ENCODE measurements at places on chromosomes 2 and 18.

DNA sequence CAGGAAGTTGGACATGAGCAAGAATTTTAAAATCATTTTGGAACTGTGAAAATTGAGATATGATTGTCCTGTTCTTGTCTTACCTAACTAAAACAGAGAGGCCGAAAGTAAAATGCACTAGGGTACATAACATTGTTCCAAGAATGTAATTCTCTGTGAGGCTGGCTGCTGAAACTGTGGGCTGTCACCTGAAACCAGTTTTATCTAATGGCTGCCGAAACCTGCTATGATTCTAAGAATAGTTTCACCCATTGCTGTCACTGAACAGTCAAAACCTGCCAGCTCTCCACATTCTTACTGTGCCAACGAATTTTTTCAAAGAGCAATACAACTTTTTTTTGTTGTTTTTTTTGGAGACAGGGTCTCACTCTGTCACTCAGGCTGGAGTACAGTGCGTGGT, 119.3 kb upstream of the ZSWIM2 start:
- DNase-seq, result no peak

DNA sequence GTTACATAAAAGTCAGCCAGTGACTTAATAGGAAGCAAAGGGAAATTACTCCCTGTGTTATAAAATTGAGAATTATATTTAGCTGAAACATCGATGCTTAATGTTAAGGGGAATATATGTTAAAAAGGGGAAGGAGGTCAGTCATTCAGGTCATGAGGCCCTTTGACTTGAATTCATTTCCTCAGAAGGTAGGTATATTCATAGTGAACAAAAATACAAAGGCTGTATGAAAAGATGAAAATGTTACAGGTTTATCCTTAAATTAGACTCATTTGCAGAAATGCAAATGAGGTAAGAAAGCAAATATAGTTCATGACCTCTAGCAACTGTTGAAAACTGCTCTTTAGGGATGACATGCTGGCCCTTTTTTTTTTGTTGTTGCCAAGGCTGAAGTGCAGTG, 20.8 kb downstream of the MSH6 start:
- no peak for DNase-seq

GRCh38 chr2:192016265-192016664, 169.4 kb upstream of the CAVIN2 start:
- no peak for DNase-seq

DNA sequence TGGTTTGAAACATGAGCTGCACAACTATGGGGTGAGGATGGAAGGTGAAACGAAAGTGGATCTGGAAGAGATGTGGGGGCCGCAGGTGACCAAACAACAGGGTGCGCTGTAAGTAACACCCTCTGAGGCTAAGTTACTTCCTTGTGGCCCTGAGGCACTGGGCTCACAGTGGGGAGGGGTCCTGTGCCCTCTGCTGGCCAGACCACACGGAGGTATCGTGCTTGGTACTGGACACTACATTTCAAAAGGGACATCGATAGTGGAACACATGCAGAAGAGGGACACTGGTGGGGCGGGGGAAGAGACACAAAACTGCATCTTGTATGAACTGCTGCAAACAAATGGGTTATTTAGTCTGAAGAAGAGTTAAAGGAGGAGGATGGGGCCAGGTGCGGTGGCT, 110.6 kb downstream of the CLIP4 start:
- DNase-seq, result no peak

DNA sequence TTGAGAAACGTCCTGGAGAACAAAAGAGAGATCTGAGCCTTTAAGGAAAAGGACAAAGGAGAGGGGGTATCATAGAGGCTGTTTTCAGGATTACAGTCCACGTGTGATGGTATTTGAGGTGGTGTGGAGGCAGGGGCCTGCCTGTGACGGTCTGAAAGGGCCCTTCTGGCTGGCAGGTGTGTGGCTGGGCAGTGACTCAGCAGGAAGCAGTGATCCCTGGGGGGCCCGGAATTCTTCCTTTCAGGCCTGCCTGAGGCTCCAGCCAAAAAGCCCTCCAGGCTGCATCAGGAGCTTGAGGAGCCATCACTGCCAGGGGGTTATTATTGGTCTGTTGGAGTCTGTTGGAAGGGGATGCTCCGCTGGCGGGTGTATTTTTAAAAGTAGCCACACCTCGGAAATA, 97.2 kb upstream of the TMEM18 start:
- DNase-seq, result no peak

DNA sequence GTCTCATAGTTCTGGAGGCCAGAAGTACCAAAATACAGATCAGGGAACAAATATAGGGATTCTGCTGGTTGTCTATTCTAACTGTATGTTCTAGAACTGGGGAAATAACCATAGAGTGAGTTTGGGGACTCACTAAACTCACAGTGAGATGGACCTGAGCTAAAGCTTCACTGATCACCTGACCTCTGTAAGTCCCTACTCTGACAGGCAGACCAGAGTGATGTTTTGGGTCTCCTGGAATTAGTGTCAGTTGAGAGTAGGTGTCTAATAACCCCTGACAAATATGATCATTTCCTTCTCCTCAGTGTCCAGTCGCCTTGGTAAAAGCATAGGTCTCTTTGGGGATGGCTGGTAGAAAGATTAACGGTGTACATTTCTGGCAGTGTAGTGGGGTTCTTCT, 14.2 kb downstream of the PIKFYVE start:
- no peak for DNase-seq

DNA sequence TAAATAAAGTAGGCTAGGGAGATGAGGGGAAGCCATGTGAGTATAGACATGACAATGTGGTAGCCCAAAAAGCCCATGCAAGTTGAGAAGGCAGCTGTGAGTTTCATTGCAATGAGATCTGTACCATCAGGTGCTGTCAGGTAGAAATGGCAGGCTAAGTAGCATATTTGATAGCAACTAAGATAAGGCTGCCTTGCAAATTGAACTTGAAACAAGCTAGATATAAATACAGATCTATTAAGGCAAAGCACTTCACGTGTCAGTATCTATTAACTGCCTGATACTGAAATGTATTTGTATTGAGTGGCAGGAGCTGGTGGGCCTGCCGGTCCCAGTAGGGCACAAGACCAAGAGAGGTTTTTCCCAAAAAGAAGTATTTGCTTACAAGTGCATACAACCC, 419.9 kb downstream of the TDRD15 start:
- DNase-seq, result no peak

DNA sequence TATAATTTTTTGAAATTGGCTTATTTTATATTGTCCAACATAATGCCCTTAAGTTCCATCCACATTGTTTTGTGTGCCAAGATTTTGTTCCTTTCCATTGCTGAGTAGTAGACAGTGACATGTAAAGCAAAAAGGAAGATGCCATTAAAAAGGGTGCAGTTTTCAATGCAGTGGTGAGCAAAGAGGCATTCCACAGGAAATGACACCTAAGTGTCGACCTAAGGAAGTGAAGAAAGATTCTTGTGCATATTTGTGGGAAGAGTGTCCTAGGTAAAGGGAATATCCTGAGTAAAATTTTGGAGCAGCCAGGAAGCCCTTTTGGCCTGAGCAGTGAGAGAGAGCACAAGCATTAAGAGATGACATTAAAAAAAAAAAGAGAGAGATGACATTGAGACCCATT, 1099.9 kb downstream of the DPP10 start:
- no peak for DNase-seq

GRCh38 chr2:102030855-102031527, 39.2 kb downstream of the IL1R2 start:
- DNase-seq, result no peak

DNA sequence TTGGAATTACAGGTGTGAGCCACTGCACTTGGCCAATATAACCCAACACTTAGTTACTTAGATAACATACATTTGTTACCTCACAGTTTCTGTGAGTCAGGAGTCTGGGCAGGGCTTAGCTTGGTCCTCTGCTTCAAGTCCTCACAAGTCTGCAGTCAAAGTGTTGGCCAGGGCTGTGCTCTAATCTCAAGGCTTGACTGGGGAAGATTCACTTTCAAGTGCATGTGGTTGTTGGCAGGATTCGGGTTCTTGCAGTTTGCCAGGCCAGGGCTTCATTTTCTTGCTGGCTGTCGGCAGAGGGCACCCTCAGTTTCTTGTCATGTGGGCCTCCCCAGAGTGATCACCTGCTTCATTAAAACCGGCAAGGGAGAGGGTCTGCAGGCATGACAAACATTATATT, 103.7 kb downstream of the SLC4A3 start:
- no peak for DNase-seq

DNA sequence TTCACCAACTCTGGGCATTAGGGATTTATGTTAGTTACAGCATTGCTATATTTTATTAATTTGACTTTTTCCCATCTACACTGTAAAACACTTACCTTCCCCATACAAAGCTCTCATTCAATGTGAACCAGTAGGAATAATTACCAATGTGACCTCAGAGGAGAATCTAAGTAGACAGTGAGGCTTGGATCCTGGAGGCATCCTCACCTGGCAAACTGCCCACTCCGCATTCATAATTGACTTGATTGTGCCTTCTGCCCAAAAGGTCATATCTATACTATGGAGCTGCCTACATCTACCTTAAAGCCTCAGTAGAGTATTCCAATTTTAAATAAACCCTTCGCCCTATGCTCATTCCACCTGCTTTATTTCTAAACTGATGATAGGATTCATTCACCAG, 45.4 kb upstream of the SCN1A start:
- DNase-seq, result no peak

DNA sequence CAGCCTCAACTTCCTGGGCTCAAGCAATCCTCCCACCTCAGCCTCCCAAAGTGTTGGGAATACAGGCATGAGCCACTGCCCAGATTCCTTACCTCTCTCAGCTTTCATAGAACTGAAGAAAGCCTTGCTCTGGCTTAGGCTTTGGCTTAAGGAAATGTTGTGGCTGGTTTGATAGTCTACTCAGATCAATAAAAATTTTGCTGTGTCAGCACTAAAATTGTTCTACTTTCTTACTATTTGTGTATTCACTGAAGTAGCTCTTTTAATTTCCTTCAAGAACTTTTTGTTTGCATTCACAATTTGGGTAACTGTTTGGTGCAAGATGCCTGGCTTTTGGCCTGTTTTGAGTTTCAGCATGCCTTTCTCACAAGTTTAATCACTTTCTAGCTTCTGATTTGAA, 634.0 kb upstream of the FSHR start:
- DNase-seq, result no peak

DNA sequence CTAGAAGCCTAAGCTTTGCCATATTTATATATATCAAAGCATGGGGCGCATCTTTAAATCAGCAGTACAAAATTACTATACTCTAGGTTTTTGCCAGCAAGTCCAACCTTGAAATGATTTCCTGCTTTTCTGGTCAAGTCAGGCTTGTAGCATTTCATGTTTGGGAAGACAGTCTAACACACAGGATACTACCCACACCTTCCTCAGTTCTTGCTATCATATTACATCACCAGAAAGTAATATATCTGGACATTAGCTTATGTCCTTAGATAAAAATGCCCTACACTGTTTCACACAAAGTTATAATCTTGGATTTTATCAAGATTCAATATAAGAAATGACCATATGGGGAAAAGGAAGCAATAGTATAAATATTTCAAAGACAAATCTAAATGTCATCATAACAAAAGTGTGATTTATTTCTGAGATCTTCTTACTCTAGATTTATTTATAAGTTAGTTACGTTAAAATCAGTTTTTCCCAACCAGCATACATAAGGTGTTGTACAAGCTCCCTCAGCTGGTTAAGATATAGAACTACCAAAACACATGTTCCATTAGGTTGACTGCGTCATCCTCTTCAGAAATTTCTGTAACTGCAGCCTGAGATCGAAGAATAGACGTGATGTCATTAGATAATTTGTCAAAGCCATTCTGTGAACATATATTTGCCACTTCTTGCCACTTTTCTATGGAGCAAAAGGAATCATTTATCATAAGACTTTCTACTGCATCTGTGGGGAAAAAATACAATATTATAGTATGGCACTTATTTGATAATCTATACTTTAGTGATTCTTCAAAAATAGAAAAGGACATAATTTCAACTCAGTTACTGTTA, 56.6 kb downstream of the CLHC1 start:
- DNase-seq, result peak; percentile 48

DNA sequence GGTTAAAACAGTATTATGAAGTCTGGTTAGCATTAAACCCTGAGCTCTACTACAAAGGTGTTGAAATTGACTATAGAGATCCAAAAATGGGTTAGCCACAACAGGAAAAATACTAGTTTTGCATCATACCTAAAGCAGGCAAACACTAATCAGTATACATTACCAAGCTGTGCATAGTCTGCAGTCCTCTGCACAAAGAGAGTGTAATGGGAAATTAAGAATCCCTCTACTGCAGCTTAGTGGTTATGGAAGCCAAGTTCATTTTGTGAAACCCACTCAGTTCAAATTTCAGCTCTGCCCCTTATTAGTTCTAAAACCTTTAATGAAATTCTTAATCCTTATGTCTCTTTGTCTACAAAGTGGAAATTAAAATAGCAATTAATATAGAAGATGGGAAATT, 192.1 kb downstream of the MBD2 start:
- no peak for DNase-seq

- no peak for DNase-seq
Observed at GRCh38 chr2:127418300-127419111, at the start of gene PROC. PROC (plus strand) TSS chr2:127418427; CDS start chr2:127419943, 1,516 bp downstream.

- DNase-seq, result no peak
Observed at GRCh38 chr2:174003720-174004695, 38.8 kb upstream of the SP3 start.

- peak; percentile 38 for DNase-seq
Observed at GRCh38 chr2:60152226-60152833, 401.1 kb downstream of the BCL11A start.

GRCh38 chr18:48850822-48851598, 99.8 kb downstream of the SMAD7 start:
- no peak for DNase-seq

DNA sequence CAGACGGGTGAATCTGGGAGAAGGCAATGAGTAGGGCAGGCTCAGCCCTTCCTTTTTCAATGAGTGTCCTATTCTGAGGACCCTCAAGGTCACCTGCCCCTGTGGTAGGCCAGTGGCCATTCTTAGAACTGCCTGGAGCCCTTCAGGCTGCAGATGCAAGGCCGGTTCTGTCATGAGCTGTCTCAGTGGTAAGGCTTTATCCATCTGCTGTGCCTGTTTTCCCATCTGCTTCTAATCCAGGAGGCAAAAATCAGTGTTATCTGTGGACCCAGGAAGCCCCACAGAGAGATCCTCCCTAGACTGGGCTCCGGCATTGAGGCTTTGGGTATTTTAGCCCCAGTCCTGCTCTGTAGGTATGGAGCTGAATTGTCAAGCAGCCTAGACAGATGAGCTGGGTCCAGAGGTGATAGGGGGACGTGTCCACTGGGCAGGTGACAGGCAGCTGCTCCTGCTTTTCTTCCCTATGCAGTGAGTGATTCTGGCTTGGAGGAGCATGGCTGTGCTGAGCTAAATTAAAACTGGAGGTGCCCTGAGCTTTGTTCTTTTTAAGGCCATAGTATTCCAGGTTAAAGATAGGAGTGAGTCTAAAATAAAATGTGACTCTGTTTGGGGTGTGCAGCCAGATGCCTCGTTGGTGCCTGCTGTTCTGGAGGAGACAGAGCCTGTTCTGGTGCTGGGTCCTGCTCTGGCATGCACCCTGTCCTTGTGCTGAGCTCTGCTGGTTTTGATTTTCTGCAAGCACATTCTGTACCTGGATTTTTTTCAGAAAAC, 92.5 kb downstream of the FHOD3 start:
- DNase-seq, result no peak

Measured in Jurkat, Clone E6-1 (cell line).